Skeletal muscle tissue (tissue), 5 donors: ENCODE measurements at places on chromosomes 3 and 15. TPM values are rescaled to one million over a fixed set of nuclear protein-coding genes. Genes with fewer than 3 reads are reported as not detected.

Gene SPINK8
- total RNA-seq = not detected

Gene LTF
- total RNA-seq = 3.1 TPM

Gene UPK1B
- total RNA-seq = not detected

Gene CAMP
- total RNA-seq = not detected

Gene OCA2
- 5.7 TPM for total RNA-seq

Gene GOLGA6L7
- total RNA-seq = not detected

Gene CHST2
- total RNA-seq = 6.8 TPM
